ENCODE measurements at places on chromosomes 1 and 21. TPM values are rescaled to one million over a fixed set of nuclear protein-coding genes. Genes with fewer than 3 reads are reported as not detected.

Gene ZNF695
- total RNA-seq: 0.23 TPM

Gene ADAMTS4
- total RNA-seq: 125 TPM

Gene CALML6
- total RNA-seq: 0.37 TPM

Gene KISS1
- not detected for total RNA-seq

Gene AKNAD1
- 0.83 TPM for total RNA-seq

Gene PDE9A
- total RNA-seq: 5.6 TPM

Gene FOXD3
- total RNA-seq: 0.14 TPM

Gene SPRR2F
- not detected for total RNA-seq

Gene KCNE2
- not detected for total RNA-seq

Gene CACNA1S
- total RNA-seq: 0.05 TPM

Gene NEGR1
- total RNA-seq: 25.7 TPM

Gene OR6N1
- not detected for total RNA-seq

Gene S100A12
- 12.6 TPM for total RNA-seq

Gene SYT14
- not detected for total RNA-seq

GRCh38 chr1:147541672-147542568, 619 bp downstream of the BCL9 start:
- no peak for DNase-seq

GRCh38 chr1:171716616-171717015, 25.2 kb downstream of the VAMP4 start:
- no peak for DNase-seq

GRCh38 chr1:14976256-14976655, 177.3 kb upstream of the TMEM51 start:
- no peak for DNase-seq

- DNase-seq: no peak
These were observed 3.1 kb downstream of the IBA57 start for GRCh38 chr1:228168563-228169270.

DNA sequence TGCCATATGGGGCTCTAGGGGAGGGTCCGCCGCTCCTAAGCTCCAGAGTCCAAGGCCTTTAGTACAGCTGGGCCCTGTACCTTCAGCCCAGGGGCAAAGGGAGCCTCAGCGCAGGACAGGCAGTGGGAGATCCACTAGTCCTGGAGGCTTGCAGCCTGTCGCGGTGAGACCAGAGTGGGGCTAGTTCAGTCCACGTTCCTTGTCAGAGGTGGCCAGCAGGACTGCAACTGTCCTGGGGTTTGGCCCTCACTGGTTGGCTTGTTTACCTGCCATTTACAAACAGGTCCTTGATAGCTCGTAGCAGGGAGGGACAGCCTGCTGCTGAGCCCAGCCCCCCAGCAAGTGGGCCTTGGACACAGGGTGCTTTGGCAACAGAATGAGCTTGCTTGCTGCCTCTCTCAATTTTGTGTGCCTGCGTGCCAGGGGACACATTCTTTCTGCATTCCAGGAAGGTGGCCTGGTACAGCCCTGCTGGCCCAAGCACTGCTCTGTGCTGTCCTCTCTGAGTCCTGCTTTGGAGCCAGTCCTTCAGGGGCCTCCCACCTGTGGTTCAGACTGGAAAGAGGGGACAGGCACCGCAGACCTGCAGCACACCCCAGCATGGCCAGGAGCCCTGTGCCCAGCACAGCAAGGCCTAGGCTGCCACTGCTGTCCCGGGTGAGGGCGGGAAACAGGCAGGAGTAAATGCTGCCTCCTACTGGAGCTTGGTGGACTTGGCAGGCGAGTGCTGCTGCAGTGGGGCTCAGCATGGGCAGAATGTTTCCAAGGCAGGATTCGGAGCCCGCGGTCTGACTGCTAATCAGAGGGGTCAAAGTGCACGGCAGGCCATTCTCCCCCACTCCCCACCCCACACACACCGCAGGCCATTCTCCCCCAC, 15.2 kb downstream of the H6PD start:
- DNase-seq: no peak

GRCh38 chr1:3545363-3546047, 65.8 kb downstream of the MEGF6 start:
- no peak for DNase-seq

- no peak for DNase-seq
These were observed 10.5 kb downstream of the ARID1A start for GRCh38 chr1:26706315-26706714.

GRCh38 chr1:121546830-121547591, 362.2 kb downstream of the SRGAP2C start:
- DNase-seq: no peak

DNA sequence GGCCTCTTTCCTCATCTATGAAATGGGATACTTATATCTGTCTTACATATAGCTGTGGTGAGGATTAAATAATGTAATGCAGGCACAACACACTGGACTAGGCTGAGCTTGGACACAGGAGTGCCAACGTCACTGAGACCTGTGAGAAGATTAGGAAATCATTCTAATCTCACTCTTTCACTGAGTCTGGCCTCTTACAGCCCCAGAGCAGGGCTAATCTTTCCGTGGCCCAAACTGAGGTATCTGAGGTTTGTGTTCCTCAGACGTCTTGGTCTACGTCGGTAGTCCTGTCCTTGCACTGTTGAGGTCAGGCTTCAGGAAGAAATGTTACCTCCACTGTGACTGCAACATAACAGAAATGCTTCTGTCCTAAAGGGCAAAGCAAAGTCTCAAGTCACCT, 22.6 kb upstream of the A3GALT2 start:
- no peak for DNase-seq

- no peak for DNase-seq
These were observed 166.4 kb upstream of the PROX1 start for GRCh38 chr1:213821175-213821942.

DNA sequence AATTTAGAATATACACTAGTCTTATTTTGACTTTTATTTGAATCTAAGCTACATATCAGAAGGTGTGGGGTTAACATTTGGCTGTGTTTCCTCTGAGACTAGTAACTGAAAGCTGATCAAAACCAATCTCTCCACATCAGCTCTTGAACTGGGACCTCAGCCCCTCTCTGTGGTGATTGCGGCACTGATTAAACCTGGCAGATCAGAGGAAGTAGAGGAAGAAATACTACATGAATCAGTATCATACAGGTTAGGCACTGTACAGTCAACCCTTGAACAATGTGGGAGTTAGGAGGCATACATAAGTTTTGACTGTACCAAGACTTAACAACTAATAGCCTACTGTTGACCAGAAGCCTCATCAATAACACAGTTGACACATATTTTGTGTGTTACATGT, 122.5 kb upstream of the C1orf87 start:
- DNase-seq: no peak

GRCh38 chr1:160064746-160065145, 5.2 kb downstream of the KCNJ10 start:
- DNase-seq: no peak

- DNase-seq: no peak
These were observed 62.8 kb downstream of the RHOU start for GRCh38 chr1:228798035-228798434.

DNA sequence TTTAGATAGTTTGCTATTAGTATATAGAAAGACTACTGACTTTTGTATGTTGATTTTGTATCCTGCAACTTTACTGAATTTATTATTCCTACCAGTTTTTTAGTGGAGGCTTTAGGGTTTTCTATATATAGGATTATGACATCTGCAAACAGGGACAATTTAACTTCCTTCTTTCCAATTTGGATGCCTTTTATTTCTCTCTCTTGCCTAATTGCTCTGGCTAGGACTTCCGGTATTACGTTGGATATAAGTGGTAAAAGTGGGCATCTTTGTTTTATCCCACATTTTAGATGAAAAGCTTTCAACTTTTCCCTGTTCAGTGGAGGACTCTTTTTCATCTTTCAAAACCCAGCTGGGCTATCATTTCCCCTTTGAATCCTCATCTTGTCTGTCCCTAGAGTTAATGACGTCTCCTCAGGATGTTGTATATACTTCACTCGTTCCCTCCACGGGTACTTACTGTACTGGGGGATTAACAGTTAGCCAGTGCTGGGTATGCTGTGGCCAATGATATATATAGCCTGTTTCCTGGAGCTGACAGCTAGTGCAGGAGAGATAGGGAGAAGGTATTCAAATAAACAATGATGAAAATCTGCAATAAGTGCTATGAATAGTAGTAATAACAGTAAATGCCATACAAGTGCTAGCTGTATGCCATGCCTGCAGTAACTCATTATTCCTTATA, 9.8 kb downstream of the ACOT11 start:
- DNase-seq: no peak

- no peak for DNase-seq
These were observed 177.1 kb downstream of the HHAT start for GRCh38 chr1:210505601-210506496.

DNA sequence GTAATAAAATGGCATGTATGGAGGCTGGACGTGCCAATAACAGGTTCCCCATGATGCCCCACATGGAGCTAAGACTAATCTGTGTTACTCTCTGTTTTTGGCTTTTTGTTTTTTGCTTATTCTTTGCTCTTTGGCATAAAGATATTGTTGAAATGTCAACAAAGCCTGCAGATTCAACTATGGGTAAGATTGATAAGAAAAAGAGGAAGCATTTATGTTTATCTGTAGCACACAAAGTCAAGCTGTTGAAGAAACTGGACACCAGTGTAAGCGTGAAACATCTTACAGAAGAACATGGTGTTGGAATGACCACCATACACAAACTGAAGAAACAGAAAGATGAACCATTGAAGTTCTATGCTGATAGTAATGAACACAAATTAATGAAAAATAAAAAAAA, 402.7 kb downstream of the LTN1 start:
- DNase-seq: no peak

- DNase-seq: no peak
These were observed 127.5 kb upstream of the EDN2 start for GRCh38 chr1:41611932-41612450.

DNA sequence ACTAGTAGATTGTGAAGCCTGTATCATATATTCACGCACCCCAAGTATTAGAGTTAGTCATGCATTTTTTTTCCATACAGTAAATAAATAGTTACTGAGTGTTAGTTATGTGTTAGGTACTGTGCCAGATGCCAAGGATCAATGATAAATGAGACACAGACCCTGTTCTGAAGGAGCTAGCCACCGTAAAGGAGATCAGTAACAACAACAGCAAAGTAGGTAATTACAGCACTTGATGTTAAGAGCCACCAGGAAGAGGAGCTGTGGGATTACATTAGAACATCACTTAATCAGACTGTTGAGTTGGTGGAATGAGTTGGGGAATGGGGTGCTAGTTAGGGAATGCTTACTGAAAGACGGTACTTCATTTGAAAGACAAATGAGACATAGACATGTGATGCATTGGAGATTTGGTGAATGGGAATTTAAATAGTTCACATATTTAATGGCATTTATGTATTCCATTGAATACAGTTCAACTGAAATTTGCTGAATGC, 21.0 kb downstream of the PRKAA2 start:
- DNase-seq: no peak

GRCh38 chr1:172384656-172385055, 35.8 kb upstream of the C1orf105 start:
- no peak for DNase-seq

DNA sequence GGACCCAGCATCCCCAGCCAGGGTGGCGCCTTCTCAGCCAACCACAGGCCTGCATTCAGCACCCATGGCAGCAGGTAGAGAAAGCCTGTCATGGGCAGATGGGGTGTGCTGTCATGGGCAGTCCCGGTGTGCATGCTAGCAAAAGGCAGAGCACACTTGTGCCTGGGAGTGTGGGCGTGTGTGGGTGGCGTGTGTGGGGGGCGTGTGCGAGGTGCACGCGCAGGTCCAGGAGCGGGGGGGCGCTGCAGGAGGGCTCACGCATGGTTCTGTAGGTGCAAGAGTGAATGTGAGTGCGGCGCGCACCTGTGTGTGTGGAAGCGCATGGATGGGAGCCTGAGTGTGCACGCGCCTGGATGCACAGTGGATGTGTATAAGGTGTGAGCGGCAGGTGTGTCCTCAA, 137.2 kb downstream of the CASZ1 start:
- no peak for DNase-seq

DNA sequence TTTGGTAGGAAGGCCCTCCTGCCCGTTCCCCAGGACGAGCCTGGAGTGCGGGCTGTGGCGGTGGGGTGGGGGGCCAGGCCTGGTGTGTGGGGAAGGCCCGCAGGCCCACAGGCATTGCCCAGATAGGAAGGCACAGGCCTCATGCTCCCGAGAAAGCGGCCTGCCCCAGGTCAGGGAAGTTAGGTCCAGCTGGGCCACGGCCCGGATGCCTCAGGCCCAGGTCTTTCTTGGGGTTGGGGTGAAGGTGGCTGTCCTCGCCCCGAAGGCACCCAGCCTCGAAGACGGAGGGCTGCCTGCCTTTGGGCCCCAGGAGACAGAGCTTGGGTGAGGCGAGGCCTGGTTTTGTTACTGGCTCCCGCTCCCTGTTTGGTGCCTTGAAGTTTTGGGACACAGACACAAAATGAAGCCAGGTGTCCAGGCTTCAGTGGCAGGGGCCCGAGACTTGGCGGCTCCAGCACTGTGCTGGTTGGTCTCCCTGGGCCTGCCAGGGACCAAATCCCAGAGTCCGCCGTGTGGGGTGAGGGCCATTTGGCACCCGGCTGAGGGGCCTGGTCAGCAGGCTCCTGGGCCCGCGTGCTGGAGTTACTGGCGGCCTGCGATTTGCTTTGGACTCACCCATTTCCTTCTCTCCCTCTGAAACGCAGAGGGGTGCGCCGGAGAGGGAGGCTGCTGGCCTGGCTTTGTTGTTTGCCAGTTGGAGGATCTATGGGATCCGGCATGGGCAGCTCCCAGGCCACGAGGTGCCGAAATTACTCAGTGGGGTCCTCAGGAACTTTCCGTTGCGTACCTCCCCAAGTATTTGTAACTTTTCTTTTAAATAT, 2.0 kb downstream of the SKI start:
- DNase-seq: no peak

- DNase-seq: no peak
These were observed 783.2 kb upstream of the NEGR1 start for GRCh38 chr1:73065339-73066041.

- DNase-seq: no peak
These were observed 26.9 kb upstream of the ESRRG start for GRCh38 chr1:216750031-216750627.

- DNase-seq: peak; percentile 88
These were observed 16.6 kb upstream of the RNF19B start for GRCh38 chr1:32981003-32981901.

- DNase-seq: no peak
These were observed 160.5 kb downstream of the LRRC40 start for GRCh38 chr1:70044832-70045231.

GRCh38 chr1:50416150-50416527, 7.1 kb downstream of the DMRTA2 start:
- no peak for DNase-seq

DNA sequence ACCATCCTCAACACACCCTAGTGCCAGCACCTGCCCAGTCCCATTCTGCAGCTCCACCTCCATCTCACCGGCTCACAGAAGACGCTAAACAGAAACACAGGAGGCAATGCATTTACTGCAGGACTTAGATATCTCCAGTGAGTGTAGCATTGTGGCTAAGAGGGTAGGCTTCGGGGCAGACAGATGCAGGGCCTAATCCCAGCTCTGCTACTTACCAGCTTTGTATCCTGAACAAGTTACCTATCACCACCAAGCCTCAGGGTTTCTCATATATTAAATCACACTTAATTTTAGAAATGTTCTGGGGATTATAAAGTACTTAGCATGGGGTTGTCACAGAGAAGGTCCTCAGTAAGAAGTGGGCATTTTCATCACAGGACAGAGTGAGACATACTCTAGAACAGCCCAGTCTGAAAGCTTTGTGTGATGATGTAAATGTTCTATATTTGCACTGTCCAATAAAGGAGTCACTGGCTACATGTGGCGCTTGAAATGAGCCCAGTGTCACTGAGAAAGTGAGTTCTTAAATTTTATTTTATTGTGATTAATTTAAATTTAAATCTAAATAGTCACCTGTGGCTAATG, 149.3 kb upstream of the C8B start:
- DNase-seq: no peak

- DNase-seq: peak; percentile 66
These were observed 4.4 kb downstream of the PSEN2 start for GRCh38 chr1:226874579-226875425.

GRCh38 chr1:23568608-23569383, 9.5 kb upstream of the ID3 start:
- no peak for DNase-seq

Measured in posterior vena cava (tissue), 2 donors.